Activated CD4-positive, alpha-beta memory T cell treated with anti-CD3 and anti-CD28 coated beads for 36 hours (primary cell): ENCODE measurements at places on chromosomes 6 and 20. TPM values are rescaled to one million over a fixed set of nuclear protein-coding genes. Genes with fewer than 3 reads are reported as not detected.

ANKRD66 gene
- not detected for total RNA-seq

DNA sequence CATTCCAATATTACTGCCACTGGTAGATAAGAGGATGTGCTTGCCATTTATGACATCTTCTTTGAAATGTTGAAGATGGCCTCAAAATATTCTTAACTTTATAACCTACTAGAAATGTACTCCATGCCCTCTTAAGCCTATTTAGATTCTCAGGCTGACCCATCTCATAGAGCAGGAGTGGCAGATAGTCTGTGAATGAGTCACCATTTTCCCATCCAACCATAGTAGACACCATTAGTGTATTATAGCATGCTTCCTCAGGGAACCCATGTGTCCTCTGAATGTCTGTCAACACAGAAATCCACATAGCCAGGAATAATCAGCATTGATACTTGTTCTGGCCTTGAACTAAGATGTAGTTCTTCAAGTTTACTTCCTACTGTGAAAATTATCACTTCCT, 150.2 kb downstream of the IMPG1 start:
- H3K4me1 ChIP-seq: no peaks in the 10 kb centered on the region
- no peak overlapping the region for H3K27ac ChIP-seq
- H3K36me3 ChIP-seq: no peaks in the 10 kb centered on the region
- no peak overlapping the region for H3K4me3 ChIP-seq
- DNase-seq: no peak
- no peaks in the 10 kb centered on the region for H3K27me3 ChIP-seq

SLPI gene
- not detected for total RNA-seq

C6orf52 gene
- 3.7 TPM for total RNA-seq

DNA sequence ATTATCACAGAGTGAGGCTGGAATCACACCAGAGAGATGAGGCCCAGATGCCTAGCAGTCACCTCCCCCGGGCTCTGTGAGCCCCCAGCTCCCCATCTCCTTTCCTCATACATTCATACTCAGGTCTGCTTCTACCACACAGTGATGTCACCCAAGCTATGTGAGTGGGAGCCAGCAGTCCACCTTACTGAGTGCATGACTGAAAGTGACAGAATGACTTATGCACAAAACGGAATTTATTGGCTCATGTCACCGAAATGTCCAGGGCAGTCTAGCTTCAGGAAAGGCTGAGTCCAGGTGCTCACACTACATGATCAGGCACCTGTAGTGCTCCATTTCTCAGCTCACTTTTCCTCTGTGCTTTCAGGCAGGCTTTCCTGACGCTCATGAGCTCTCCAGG, 36.7 kb upstream of the CCN6 start:
- peak overlapping the region; percentile 90 for H3K27ac ChIP-seq
- no peaks in the 10 kb centered on the region for H3K36me3 ChIP-seq
- H3K4me3 ChIP-seq: peak overlapping the region; percentile 62
- H3K27me3 ChIP-seq: no peaks in the 10 kb centered on the region
- peak; percentile 79 for DNase-seq
- peaks cover 60% of the 10 kb centered on the region for H3K4me1 ChIP-seq
